ENCODE measurements at places on chromosomes 3 and 15.

- DNase-seq: no peak
These were observed 144.1 kb upstream of the HES1 start for GRCh38 chr3:193991666-193992424.

- DNase-seq: no peak
These were observed 36.4 kb downstream of the SEMA3G start for GRCh38 chr3:52408466-52408865.

DNA sequence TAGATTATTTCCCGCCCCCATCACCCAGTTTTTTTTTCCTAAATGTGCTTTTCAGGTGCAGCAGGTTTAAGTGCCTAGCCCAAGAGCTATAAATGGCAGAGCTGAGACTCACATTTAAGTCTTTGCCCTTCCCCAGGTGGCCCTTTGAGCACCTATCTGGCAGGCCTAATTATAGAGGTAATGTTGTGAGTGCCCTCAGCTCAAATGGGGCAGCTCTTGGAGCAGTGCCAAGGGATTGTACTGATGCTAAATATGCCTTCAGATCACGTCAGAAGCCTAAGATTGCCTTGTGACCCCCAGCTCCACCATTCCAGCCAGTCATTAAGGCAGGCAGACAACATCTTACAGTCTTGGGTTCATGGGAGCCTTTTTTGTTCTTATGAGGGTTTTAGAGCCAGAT is 159.5 kb downstream of the RPLP1 start:
- DNase-seq: no peak

DNA sequence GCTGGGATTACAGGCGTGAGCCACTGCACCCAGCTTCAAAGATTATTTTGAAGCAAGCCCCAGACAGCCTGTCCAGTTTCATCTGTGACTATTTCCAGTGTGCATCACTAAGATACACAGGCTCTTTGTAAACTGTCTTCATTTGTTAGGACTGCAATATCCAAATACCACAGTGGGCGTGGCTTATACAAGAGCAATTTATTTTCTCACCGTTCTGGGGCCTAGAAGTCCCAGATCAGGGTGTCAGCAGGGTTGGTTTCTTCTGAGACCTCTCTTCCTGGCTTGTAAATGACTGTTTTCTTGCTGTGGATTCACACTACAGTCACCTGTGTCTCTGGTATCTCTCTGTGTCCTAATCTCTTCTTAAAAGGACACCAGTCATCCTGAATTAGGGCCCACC is 59.7 kb downstream of the RLBP1 start:
- no peak for DNase-seq

- no peak for DNase-seq
These were observed 6.7 kb upstream of the USP13 start for GRCh38 chr3:179646177-179646576.

DNA sequence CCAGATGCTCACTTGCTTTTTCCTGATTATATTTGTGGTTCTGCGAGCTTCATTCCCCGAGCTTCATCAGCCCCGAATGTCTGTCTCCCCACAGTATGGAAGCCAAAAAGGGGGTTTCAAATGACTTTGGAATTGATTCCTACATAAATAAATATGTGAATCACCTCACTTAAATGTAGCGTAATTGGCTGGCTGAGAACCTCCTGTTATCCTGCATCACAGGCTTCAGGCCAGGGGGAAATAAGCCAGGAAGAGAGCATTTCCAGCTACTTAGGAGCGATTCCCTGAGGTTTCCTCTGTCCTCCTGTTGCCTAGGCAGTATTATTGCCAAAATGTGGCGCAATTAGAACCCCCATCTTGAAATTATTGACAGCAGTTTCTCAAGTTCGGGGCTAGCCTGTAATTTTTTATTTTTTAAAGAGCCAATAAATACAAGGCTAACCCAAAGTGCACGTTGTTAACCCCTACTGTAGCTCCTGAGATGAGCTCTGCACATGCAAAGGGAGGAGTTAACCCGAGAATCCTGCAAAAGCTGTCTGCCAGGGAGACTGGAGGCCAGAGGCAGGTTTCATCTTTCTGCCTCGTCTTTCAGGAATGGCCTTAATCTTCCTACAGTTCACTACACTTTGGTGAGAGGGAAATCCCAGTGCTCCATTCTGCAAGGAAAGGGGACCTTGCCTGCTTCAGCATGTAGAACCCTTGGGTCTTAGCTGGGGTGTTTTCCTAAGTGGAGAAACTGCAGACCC is 148.2 kb downstream of the ADAMTS9 start:
- peak; percentile 16 for DNase-seq

DNA sequence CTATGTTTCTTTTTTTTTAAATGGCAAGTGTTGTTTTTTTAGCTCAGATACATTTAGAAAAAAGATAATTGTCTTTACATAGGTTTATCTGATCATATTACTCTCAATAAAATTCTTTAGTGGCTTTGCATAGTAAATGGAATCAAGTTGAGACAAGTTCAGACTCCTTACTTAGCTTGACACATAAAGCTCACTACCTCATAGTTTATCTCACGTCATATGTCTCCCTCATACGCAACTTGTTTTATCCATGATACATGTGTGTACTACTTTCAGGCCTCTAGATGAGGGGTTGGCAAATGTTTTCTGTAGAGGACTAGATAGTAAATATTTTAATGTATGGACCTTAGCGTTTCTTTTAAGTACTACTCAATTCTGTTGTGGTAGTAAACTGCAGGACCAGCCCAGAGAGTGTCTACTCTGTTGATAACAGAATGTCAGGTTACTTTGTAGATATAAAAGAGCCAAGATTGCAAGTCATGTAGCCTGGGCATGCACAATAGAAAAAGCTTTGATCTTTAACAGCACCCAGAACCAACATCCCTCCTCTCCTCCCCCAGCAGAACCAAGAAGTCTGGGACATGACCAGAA is 28.2 kb upstream of the MGA start:
- DNase-seq: no peak

GRCh38 chr3:57637391-57637790 is 40.2 kb upstream of the ARF4 start:
- DNase-seq: no peak

GRCh38 chr3:123424321-123424998 is 24.4 kb downstream of the ADCY5 start:
- no peak for DNase-seq

DNA sequence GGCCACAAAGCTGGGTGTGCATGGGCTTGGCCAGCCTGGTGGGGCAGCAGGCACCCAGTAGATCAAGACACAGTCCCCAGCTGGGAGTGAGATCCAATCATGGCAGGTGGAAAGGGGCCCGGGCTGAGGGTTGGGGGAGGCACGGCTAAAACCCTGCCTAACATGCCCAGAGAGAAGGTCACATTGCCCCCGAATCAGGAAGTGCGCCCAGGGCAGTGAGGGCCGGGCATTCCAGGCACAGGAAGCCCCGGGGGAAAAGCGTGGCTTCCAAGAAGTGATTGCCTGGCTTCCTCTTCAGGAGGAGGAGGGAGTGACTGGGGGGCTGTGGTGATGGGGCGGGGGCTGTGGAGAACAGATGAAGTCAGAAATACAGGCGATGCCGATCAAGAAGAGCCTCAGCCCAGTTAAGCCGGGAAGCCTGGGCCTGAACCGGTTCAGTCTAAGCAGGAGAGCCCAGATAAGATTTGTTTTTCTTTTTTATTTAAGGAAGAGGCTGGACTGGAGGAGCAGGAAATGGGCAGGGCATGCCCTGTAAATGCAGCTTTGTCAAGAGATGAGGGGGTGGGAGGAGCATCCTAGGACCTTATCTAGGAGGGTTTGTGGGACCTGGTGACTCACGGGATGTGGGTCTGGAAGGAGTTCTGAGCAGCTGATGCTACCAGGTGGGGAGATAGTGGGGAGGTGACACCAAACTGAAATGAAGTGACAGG is 83.9 kb downstream of the CHSY1 start:
- DNase-seq: peak; percentile 81

GRCh38 chr3:12590096-12590495 is 33.2 kb downstream of the MKRN2 start:
- no peak for DNase-seq

DNA sequence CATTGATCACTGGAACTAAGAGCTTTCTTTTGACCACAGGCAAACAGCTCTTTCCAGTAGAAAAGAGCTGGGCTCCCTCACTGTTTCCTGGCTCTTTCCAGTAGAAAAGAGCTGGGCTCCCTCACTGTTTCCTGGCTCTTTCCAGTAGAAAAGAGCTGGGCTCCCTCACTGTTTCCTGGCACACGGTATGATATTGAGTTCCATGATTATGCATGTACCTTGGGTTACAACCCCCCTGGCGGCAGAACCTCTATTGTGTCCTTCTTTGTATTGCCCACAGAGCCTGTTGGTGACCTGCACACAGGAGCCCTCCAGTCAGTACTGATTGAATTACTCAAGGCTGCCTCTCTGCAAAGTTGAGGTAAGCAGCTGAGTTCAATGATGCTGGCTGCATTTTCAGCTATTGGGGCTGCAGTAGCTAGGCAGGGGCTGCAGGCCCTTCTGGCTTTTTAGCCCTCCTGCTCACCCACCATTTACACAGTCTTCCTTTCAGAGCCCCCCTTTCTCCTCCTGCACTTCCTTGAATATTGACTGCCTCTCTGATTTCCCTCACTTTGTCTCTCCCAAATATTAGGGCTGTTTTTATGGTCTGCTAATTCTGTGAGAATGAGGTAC is 10.2 kb downstream of the ACKR2 start:
- DNase-seq: no peak

DNA sequence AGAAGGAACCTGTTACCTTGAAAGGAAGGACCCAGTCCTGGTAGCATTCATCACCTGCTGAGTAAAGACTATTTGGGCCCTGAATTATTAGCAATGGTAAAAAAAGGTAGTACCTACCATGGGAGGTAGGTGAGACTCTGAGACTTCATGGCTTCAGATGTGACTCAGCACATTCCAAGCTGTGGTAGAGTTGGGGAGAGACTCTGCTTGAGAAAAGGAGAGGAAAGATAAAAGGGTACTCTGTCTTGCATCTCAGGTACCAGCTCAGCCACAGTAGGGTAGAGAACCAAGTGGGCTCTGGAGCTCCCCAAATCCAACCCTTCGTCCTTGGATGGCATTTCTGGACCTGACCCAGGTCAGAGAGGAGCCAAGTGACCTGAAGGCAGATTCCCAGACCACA is 430.4 kb downstream of the TBL1XR1 start:
- DNase-seq: peak; percentile 22

- DNase-seq: no peak
These were observed 21.8 kb downstream of the NIPA1 start for GRCh38 chr15:22808240-22808639.

GRCh38 chr15:50993598-50993997 is 85.1 kb downstream of the AP4E1 start:
- no peak for DNase-seq

DNA sequence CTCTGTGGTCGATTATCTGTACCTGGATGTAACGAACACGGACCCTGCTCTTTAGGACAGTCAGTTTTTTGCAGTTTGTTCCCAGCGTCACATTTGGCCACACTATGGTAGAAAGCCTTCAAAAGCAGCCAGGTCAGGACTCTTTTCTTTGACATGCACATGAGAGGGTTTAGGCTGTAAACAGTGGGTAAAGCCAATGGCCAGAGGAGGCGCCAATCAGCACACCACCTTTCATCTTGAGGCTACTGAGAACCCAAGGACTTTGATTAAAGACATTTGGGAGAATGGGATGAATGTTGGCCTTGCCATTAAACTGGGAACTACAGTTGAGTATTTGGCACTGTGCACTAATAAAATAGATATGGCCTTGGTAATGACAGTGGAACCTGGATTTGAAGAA is 225.9 kb downstream of the OXSM start:
- DNase-seq: no peak

DNA sequence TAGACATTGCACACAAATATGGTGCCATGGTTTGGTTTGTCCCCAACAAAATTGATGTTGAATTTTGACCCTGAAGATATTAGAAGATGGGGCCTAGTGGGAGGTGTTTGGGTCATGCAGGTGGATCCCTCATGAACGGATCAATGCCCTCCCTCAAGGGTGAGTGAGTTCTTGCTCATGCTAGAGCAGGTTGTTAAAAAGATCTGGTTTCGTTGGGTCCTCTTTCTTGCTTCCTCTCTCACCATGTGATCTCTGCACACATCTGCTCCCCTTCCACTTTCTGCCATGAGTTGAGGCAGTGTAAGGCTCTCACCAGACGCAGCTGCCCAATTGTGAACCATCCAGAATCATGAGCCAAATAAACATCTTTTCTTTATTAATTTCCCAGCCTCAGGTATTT is 87.8 kb upstream of the MDFIC2 start:
- no peak for DNase-seq

DNA sequence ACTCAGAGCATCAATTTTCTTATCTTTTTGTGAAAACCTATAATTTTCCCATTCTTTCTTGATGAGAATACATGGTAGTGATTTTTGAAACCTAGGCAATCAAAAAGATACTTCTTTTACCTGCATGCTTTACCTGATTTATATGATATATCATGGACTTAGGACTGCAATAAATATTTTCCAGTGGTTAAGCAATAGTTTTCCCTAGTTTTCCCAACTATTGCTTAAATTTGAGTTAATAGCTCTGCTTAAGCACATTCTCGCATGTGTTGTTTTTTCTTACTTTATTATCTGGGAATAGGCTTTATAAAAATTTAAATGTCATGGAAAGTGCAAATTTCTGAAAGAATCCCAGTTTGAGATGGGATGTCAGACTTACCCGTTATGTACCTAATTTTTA is 465.1 kb upstream of the BCHE start:
- no peak for DNase-seq

GRCh38 chr3:177314897-177315296 is 117.6 kb upstream of the TBL1XR1 start:
- DNase-seq: no peak

DNA sequence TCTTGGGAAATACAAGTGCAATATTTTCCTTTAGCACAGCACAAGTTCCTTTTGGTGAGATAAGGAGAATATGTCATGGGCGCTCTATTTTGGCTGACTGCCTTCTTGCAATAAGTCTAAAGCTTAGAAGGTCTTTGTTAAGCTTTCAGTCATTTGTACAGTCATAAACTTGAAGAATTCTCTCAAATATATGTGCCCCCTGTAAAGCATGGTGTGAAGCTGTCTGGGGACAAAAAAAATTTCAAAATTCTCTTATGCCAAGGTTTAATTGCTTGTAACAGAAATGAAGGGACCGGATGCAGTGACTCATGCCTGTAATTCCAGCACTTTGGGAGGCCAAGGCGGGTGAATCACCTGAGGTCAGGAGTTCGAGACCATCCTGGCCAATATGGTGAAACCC is 21.7 kb upstream of the ARID3B start:
- DNase-seq: peak; percentile 42

DNA sequence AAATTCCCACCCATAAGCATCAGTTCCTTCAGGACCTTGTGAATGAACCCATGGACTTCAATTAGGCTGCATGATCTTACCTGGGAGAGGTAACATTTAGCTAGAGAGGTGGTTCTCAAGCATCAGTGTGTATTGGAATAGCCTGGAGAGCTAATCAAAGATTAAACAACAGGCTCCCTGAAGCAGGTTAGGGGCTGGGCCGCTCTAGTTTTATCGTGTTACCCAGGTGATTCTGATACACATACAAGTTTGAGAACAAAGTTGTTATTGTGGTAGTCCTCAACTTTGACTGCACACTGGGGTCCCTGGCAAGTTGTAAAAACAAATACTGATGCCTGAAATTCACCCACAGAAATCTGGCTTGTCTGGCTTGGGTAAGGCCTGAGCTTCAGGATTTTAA is 31.2 kb downstream of the MYH15 start:
- no peak for DNase-seq

Data from fibroblast of skin of back (primary cell).